ENCODE measurements at places on chromosomes 5 and 9.

DNA sequence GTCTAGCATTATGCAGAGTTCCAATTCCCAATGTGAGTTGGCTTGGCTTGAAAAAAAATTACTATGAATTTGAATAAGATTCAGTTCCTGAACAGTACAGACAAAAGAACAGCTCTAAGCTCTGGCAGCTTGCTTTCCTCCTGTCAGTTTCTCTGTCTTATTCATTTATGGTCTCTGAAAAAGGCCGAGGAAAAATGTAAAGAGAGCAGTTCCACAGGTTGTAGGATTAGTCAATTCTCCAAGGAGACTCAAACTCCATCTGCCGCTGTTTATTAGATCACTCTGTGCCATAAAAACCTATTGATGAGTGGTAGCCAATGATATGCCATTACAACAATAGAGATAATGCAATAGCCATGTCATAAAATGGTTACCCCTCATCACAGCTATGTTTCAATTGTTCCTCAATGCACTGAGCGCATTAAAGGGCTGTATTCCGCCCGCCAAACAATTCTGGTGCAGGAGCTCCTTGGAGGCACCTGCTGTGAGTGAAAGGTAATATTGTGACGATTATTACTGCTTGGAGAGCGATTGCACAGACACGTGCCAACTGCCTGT lies 188.2 kb downstream of the ARRDC3 start:
- DNase-seq = no peak

- no peak for DNase-seq
Measured at GRCh38 chr5:150213530-150213929, 23.7 kb downstream of the SLC6A7 start.

- DNase-seq = no peak
Measured at GRCh38 chr9:93930070-93930469, 25.1 kb downstream of the BARX1 start.

- DNase-seq = no peak
Measured at GRCh38 chr5:140563596-140563995, 802 bp downstream of the APBB3 start.

DNA sequence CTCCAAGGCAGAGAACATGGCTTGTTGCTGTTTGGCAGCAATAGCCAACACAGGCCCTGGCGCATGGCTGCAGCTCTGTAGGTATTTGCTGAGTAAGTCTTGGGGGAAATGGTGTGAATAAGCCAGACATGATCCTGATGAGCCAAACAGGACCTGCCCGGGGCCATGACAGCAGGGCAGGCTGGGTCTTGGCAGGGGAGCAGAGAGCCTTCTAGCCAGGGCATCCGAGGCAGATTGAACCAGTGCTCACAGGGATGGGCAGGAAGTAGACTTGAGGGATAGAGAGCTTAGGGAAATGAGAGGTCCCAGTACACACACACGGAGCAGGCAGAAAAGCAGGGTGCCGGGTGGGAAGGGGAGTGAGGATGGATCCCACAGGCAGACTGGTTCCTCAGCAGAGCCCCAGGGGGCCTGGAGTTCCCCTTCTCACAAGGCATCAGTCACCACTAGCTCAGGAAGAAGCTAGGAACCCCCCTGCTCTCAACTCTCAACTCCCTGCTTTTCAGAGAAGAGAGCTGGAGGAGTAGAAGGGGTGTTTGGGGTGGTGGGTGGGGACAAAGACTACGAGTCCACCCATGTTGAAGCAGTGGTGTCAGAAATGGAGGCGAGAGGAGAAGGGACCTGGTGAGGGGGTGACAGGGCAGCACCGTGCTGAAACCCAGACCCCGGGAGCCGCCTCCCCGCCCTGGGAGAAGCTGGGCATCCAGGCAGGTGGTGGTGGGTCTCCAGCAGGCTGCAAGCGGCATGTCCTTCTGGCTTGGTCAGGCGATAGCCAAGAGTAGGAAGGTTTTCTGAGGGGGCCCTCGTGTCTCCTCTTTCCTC lies 111.1 kb downstream of the RGS3 start:
- no peak for DNase-seq

GRCh38 chr9:128245421-128246151 lies 30.2 kb downstream of the GOLGA2 start:
- DNase-seq = no peak

DNA sequence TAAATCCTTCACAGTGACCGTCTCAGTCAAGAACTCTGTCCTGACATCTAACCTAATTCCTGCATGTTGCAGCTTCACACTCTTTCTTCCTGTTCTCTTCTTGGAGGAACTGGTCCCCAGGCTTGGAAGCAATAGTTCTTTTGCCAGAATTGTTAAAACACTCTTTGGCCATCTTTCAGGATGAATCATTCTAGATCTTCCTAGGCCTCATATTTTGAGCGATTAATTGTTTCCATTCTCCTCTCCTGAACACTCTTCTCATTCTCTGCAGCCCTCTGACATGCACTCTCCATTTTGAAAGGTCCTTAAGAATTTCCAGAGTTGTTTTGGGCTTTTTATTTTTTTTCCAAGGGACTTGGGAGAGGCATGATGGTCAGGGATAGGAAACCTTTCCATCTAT lies 85.8 kb downstream of the FAM114A2 start:
- DNase-seq = no peak

GRCh38 chr9:111005746-111006470 lies 32.4 kb downstream of the LPAR1 start:
- DNase-seq = no peak

DNA sequence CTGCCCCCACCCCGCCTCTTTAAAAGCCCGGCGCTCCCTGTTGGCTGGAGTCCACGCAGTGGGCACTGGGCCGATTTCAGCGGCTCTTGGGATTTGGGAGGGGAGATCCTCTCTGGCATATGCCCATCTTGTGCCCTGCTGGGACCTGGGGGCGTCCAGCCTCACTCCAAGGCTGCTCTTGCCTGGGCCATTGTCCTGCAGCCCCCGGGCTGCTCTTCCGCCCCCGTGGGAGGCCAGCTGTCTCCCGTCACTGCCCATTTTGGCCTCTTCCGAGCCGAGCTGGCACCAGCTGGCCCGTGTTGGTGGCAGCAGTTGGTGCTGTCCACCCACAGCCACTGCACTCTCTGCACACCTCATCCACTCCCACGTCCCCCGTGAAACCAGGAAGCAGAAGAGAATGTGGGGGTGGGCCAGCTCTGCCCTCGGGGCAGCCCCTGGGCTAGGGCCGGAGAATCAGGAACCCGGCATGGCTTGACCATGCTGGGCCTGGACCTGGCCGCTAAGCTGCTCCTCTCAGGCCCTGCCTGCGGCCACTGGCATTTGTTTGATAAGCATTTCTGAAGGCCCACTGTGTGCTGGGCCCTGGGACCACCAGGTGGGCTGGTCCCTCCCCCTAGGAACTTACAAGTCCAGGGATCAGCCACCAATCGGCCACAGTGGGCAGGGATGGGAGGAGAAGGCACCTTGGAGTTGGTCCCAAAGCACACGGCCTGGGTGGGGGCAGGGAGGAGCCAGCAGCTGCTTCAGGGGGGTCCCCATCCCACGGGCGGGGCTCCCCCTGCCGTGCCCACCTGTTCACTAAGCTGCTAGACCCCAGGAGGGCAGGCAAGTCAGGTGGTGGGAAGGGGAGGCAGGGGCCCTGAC lies 2.2 kb downstream of the C8G start:
- DNase-seq = peak; percentile 70

DNA sequence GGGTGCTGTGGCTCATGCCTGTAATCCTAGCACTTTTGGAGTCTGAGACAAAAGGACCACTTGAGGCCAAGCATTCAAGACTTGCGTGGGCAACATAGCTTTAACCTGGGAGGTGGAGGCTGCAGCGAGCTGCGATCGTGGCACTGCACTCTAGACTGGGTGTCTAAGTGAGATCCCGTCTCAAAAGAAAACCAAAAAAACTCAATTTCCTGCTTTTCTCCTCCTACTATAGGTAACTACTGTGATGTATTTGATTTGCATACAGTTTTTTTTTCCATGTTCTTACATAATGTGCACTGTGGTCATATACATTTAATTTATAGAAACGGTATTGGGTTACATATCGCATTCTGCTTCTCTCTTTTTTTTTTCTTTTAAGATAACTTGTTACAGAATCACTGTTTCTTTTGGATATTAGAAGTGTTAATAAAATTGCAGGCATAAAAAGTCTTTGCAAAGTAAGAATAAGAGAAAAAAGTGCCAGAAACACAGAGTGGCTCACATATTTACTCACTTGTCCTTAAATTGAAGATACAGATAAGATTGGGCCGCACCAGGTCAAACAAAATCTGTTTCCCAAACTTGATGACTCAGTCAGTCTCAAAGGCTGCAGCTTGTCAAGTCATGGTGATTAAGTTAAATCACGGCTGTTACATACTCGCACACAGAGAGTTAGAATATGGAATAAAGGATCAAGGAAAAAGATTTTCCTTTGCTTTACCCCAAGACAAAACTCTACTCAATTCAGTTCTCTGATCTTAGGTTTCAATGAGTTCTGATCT lies 2.0 kb upstream of the PTGR1 start:
- DNase-seq = no peak

DNA sequence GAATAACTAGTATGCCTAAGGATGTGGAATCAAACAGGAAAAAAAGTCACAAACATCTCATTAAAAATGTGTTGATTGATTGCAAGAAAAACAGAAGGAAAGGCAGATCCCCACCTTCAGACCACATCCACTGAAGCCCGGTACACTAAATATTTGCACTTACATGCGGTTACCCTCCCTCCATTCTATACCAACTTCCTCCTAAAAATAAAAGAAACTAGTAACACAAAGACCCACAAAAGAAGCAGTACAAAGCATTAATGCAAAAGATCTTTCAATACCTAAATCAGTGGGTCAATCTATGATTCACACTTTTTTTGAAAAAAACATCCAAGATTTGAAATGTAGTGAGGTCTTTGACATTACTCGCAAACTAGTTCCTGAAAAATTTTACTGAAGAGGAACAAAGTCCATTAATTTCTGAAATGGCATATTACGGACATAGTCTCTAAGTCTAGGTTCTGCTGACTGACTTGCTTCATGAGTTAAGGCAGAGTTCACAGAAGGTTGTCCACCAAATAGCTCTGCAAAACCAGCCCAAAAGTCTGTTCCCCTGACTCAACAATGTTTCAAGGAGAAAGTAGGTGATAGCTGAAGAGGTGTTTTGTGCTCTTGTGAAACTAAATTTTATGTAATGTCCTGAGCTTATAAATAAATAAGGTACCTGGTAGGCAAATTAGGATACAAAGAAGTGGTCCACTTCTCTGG lies 100.7 kb downstream of the PAM start:
- DNase-seq = no peak

DNA sequence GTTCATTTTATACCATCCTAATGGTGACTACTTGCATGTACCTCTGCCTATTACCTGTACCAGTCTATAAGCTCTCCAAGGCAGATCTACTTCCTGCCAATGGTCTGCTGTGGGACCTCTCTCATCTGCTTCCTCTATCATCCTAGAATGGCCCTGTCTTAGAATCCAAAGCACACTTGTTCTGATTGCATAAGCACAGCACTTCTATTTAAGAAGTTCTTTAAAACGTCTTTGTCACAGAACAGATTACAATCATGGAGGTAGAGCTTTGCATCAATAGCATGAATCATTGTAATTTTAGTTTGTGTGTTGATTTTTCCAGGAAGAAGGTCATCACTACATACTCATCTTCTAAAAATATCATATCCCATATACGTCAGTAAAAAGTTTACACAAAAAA lies 131.8 kb upstream of the ACOT12 start:
- DNase-seq = no peak

- no peak for DNase-seq
Measured at GRCh38 chr5:92559781-92560180, 1021.2 kb downstream of the NR2F1-AS1 start.

GRCh38 chr9:2859776-2860379 lies 16.0 kb upstream of the PUM3 start:
- DNase-seq = peak; percentile 41

DNA sequence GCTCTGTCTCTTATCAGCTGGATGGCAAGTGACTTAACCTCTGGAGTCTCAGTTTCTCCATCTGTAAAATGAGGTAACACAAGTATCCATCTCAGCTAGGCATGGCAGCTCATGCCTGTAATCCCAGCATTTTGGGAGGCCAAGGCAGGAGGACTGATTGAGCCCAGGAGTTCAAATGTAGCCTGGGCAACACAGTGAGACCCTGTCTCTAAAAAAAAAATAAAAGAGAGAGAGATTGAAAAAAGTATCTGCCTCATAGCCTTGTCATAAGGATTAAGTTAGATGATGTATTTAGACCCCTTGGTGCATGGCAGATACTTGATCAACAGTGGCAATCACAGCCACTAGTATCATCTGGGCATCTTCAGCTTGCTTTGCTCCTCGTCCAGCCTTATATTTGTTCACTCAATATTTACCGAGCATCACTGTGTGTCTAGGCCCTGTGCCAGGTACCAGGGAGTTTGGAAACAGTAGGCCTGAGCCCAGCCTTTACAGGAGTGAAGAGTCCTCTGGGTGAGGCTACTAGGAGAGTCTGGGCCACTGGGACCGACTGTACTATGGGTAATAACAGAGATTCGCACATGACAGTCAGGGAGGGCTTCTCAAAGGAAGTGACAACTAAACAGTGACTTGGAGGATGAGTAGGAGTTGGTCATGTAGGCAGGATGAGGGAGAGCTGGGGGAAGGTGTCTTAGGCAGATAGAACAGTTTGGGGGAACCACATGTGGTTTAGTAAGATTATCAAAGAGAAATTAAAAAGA lies 34.2 kb downstream of the CORO2A start:
- DNase-seq = no peak

- DNase-seq = no peak
Measured at GRCh38 chr5:124132843-124133242, 613.6 kb downstream of the ZNF608 start.

- DNase-seq = no peak
Measured at GRCh38 chr5:16593628-16594027, 23.2 kb downstream of the RETREG1 start.

DNA sequence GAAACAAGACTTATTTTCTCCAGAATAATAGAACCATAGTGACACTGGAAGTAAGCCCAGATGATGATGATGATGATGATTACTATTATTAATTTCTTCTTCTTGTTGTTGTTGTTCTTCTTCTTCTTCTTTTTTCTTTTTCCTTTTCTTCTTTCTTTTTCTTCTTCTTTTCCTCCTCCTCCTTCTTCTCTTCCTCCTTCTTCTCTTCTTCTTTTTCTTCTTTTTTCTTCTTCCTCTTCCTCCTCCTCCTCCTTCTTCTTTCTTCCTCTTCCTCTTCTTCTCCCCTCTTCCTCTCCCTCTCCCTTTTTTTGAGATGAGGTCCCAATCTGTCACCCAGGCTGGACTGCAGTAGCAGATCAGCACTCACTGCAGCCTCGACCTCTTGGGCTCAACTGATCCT lies 40.5 kb upstream of the RUFY1 start:
- DNase-seq = no peak

GRCh38 chr5:53991942-53992341 lies 318.4 kb downstream of the ARL15 start:
- DNase-seq = no peak

GRCh38 chr5:65539827-65540226 lies 23.1 kb downstream of the CENPK start:
- DNase-seq = no peak

- DNase-seq = no peak
Measured at GRCh38 chr5:118968925-118969375, 19.4 kb downstream of the DTWD2 start.

GRCh38 chr9:14245901-14246525 lies 67.9 kb downstream of the NFIB start:
- no peak for DNase-seq
